BJ (cell line): ENCODE measurements at places on chromosomes 3 and 15.
A peak's percentile ranks its signal among the peaks of the same experiment; 100 is the strongest.

GRCh38 chr15:68617777-68618176 is 39.0 kb downstream of the CORO2B start:
- no peak for DNase-seq

DNA sequence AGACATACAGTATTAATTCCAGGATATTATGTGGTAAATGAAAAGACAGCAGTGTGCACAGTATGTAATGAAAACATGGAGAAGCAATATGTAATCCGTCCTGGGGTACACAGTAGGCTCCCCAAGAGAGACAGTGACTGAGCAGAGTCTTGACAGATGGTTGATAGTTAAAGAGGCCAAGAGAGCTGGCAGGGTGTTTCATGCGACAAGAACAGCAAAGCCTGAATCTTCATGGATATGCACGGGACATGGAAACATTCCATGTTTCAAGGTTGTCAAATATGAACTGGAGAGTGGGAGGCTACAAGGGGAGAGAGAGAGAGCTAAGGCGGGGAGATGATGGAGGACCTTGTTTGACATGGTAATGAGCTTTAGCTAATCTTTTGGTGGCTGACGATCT is 338.4 kb downstream of the IL5RA start:
- no peak for DNase-seq

DNA sequence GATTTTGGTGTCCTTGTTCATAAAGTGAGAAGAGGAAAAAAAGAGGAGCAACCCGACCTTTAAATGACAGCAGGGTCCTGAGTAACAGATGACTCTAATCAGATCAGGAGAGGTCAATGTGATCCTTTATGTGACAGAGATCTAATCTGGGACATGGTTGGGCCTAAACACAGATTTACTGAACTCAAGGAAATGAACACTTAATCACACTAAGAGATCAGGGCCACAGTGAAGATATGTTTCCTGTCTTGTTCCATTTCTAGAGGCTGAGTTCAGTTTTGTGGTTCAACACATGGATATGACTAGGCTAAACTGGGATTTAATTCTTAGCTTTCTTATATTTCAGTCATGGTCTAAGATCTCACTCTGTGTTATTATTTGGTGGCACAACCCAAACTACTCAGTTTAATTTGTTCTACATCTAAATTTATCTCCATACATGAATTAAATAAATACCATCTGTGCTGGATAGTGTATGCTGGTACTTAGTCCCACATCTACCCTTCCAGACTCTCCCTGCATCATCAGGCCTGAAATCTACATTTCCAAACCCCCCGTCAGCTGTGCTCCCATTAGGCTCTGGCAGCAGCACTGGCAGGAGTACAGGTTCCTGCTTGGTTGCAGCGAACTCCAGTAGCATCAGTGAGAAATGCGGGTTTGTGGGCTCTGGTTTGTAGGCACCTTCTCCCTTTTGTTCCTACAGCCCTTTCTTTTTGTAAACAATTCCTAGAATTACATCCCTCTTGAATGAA is 22.6 kb downstream of the SFMBT1 start:
- DNase-seq: no peak

DNA sequence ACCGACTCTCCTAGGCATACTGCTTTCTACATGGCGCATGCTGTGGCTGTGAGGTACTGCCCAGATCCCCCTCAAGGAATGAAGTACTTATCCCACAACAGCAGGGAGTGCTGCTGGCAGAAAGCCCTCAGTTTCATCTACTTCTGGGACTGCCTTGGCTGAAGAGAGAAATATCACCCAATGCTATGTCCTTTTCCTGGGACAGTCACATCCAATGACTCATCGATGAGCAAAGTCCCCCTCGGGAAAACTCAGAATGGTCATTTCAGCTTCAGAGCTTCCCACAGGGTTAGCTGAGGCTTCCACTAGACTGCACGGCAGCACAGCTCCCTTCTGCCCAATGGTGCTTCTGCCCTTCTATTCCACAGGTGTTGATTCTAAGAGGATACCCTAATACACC is 3.6 kb upstream of the NMD3 start:
- no peak for DNase-seq

- peak; percentile 14 for DNase-seq
Observed at GRCh38 chr15:34304613-34305012, 33.0 kb downstream of the SLC12A6 start.

DNA sequence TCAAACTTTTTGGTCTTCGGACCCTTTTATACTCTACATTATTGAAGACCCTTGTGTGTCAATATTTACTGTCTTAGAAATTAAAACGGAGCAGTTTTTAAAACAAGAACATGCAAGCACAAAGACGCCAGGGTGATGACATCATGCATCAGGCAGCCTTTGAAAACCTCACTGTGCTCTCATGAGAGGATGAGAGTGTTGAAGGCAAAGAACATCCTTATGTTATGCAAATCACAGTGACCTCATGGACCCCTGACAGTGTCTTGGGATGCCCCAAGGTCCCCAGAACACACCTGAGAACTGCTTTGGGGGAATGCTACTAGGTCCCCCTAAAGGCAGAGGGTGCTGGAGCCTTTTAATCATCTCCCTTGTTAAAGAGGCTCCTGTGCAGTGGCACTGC is 51.6 kb downstream of the CHDH start:
- no peak for DNase-seq

DNA sequence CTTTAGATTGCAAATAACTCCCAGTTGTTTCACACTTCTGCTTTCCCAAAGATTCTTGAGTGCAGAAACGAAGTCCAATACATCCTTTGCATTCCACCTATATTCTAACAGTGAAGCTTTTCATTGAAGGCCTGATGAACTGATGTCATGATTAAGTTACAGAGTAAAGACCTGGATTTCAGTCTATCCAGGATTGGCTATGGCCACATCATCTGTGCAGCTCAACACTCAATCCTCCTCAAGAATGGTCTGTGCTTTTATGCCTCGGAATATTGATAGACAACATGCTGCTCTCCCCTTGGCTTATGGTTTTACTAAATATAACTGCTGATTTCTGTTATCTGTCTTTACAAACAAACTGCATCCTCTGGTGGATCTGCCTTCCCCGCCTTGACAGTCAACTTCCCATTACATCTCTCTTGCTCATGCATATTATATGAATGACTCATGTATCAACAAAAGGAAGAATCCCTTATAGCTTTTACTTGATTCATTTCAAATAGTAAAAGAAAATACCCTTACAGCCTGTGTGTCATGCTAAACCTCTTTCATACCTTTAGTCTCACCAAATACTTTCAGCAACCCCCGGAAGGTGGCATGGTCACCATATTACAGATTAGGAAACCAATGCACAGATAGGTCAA is 59.5 kb downstream of the SCN11A start:
- DNase-seq: peak; percentile 69

DNA sequence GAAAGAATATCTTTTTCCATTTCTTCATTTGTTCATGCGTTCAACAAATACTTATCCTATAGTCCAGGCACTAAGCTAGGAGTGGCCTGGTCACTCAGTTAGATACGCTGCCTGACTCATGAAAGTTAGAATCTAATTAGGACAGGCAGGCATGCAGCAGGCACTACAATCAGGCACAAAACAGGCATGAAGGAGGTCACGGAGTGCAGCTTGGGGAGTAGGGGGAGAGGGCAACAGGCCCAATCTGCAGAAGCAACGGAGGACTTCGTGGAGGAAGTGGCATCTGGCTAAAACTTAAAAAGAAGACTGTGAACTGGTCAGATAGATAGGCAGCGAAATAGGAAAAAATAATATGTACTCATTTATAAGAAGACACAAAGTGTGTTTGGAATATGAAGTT is 420.9 kb downstream of the MAGI1 start:
- no peak for DNase-seq

DNA sequence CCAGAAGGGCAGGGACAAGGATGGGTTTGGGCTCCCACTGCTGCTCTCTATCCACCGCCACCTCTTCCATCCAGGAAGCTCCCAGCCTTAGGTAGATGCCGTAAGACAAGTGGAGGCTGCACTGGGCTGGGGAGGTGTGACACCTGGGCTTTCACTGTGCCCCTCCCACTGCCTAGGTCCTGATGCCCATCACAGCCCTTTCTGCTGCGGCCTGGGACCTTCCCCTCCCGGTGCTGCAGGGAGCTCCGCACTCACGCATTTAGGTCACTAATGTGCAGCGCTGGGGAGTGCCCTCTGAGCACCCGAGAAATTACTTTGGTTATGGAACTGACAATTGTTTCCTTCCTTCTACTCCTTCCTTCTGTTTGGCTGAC is 850 bp downstream of the LTF start:
- no peak for DNase-seq

- no peak for DNase-seq
Observed at GRCh38 chr3:152245498-152246170, 23.1 kb upstream of the MBNL1 start.

- DNase-seq: peak; percentile 92
Observed at GRCh38 chr3:120497336-120497735, 46.5 kb upstream of the FSTL1 start.

- DNase-seq: no peak
Observed at GRCh38 chr3:142944342-142944741, 19.1 kb downstream of the PAQR9 start.

DNA sequence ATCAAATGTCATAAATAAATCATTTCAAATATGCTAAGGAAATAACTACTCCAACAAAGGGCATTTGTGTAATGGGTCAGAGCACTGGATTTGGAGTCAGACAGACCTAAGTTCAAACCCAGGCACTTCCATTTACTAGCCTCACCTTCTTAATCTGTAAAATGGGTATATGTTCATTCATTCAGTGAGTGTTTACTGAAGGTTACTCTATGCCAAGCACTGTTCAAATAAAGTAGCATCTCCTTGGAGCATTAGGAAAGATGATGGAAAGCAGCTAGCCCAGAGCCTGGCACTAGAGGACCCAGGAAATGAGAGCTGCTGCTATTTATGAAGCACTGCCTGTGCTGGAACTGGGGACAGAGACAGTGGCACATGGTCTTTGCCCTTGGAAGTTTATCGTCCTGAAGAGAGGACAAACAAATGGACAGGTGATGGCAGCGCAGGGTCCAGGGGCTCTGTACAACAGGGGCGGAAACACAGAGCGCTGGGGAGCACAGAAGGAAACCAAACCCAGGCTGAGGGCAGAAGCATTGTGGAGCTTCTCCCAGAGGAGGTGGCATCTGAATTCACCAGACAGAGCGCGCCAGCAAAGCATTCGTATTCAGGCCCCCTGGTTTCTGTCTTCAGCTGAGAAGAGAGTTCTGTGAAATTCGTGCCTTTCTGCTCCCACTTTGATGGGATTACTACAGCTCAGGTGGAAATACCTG is 19.0 kb downstream of the TM4SF4 start:
- no peak for DNase-seq

- no peak for DNase-seq
Observed at GRCh38 chr3:23949784-23950183, 4.7 kb downstream of the NR1D2 start.

DNA sequence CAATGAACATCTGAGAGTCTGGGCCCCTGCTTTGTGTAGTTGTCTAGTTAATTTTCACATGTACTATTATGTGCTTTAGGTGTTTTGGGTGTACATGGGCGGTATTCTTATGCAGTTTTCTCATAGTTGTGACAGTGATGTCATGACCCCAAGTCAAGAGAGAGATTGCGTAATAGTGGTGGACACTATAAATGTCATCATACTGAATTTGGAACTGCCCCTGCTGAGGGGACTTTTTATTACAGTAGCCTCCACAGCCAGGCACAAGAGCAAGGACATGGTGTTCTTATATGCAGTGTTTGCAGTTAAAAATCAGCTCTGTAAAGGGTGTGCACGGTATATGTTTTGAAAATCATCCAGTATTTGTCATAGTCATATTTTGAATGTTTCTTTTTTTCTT is 29.5 kb downstream of the ABHD2 start:
- no peak for DNase-seq

DNA sequence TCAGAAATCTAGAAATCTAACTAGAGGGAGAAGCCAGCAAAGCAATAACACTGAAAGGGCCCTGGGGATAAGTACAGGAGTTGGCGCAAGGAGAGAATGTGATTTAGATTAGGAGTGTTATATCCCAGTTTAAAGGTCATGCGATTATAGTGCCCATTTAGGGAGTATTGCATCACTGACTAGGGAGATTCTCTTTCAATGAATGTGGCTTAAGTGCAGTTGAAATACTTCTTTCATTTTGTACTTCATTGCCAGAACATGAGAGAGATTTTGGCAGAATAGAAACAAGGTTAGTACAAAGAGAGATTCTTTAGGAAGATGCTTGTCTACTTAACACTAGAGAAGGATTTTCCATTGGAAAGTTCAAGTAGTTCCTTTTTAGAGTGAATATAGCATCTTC is 13.9 kb downstream of the ROBO2 start:
- no peak for DNase-seq
